ENCODE measurements at places on chromosomes 1 and 21.

DNA sequence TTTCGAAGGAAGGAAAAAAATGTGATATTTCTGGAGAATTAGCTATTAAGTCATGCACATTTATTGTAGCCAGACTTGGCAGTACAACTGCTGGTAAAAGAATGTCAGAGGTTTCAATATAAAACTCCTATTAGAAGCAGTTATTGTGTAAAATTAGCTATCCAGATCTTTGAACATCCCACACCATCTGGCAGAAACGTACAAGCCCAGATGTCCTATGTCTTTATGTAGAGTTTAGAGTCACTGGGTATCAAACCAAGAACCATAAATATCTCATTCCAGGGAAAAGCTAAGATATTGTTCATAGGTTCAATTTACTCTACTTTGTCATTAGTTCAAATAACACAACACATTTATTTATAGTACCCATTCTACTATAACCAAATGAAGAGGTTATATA lies 31.4 kb downstream of the OLFM3 start:
- DNase-seq: no peak

- DNase-seq: no peak
Measured at GRCh38 chr1:162930532-162930931, 69.6 kb upstream of the CCDC190 start.

DNA sequence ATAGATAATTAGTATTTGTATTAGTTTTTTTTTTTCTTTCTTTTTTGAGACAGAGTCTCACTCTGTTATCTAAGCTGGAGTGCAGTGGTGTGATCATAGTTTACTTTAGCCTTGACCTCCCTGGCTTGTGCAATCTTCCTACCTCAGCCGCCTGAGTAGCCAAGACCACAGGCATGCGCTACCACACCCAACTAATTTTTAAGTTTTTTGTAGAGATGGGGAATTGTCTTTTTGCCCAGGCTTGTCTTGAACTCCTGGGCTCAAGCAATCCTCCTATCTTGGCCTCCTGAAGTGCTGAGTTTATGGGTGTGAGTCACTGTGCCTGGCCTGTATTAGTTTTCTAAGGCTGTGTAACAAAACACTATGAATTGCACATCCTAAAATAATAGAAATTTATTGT lies 58.3 kb downstream of the MSH4 start:
- no peak for DNase-seq

DNA sequence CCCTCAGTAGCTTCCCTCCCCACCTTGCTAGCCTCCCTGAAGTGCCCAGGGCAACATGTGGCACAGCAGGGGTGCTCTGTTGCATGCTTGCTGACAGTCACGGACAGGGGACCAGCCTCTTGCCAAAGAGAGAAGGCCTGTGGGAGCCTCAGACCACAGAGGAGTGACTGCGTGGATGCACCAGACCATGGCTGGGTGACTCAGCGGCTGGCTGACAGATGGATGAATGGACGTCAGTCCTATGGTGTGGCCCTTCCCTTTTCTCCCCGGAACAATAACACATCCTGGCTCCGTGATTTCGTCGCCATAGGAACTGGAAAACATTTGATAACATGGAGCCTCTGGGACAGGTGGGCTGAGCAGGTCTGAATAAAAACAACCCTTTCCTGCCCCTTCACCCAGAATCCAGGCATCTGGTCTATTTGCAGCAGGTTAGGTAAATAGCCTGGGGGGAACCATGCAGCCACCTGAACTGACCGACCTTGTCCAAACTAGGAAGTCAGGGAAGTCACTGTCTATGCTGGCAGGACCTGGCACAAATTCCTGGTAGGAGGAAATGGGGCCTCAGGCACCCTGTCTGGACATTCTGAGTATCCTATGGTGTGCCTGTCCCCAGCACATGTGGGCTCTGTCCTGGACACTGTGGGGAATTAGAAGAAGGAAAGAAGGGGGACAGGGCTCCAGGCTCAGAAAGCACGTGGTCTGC lies 53.3 kb downstream of the NENF start:
- DNase-seq: no peak

DNA sequence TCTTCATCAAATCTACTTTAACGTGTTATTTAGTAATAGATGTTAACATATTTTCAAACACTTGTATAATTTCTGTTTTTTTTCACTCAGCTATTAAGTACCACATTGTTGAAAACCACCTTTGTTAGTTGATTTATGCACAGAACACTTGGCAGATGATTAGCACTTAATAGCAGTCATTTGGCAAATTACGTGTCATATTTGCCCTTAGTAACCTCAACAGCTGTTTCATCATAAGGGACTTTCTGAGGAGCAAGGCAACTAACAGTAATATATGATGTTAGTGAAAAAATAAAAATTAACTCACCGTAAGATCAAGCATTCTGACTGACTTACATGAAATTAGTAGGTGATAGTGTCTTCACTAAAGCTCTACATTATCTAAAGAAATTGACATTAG lies 186.4 kb downstream of the HMCN1 start:
- no peak for DNase-seq

Measured in stimulated activated CD8-positive, alpha-beta memory T cell treated with anti-CD3 and anti-CD28 coated beads, Interleukin-2, amount 100 ng/mL, for 1 hour (primary cell).